ENCODE measurements at places on chromosomes 13 and 19.

GRCh38 chr13:114147803-114148520, 15.5 kb upstream of the RASA3 start:
- no peak for DNase-seq

- no peak for DNase-seq
These were observed 50.7 kb upstream of the GPR183 start for GRCh38 chr13:99357941-99358340.

- DNase-seq: no peak
These were observed 10.8 kb downstream of the ALOX5AP start for GRCh38 chr13:30745906-30746686.

DNA sequence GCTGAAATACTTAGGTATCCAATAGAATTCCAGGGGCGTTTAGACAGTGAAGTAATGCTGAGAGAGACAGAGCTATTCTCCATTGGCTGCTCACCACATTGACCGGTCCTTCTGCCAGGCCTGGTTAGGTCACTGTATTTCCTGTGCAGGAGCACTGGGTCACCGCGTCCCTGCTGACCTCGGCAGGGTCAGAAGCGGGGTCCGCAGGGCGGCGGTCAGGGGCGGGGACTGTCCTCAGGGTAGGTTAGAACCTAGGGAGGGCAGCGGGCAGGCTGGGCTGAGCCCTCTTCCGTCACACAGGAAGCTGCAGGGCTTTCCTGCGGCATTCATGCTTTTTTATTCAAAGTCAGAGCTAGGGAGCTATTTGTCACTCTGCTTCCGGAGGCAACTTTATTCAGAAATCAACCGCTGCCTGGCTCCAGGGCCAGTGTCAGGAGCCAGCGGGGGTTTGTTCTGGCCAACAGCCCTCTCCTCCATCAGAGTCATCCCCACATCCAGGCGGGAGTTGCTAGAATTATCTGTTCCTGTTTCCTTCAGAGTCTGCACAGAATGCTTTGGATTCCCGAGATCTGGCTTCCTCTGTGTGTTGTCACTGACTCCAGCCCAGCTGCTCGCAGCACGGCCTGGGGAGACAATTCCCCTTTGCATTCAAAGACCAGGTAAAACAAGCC, 81.2 kb upstream of the WASF3 start:
- no peak for DNase-seq

GRCh38 chr13:38395497-38395788, 45.8 kb downstream of the UFM1 start:
- DNase-seq: no peak

GRCh38 chr13:86282442-86282841, 483.2 kb upstream of the SLITRK6 start:
- no peak for DNase-seq
